ENCODE measurements at places on chromosomes 2 and 18.

DNA sequence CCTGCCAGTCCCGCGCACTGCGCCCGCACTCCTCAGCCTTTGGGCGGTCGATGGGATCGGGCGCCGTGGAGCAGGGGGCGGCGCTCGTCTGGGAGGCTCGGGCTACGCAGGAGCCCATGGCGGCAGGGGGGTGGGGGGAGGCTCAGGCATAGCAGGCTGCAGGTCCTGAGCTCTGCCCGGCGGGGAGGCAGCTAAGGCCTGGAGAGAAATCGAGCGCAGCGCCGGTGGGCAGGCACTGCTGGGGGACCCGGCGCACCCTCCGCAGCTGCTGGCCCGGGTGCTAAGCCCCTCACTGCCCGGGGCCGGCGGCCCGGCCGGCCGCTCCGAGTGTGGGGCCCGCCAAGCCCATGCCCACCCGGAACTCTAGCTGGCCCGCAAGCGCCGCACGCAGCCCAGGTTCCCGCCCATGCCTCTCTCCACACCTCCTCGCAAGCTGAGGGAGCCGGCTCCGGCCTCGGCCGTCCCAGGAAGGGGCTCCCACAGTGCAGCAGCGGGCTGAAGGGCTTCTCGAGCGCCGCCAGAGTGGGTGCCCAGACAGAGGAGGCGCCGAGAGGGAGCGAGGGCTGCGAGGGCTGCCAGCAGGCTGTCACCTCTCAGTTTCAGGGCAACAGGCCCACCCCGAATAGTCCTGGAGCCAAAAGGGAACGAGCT is 74.1 kb downstream of the PSMG2 start:
- DNase-seq = no peak

DNA sequence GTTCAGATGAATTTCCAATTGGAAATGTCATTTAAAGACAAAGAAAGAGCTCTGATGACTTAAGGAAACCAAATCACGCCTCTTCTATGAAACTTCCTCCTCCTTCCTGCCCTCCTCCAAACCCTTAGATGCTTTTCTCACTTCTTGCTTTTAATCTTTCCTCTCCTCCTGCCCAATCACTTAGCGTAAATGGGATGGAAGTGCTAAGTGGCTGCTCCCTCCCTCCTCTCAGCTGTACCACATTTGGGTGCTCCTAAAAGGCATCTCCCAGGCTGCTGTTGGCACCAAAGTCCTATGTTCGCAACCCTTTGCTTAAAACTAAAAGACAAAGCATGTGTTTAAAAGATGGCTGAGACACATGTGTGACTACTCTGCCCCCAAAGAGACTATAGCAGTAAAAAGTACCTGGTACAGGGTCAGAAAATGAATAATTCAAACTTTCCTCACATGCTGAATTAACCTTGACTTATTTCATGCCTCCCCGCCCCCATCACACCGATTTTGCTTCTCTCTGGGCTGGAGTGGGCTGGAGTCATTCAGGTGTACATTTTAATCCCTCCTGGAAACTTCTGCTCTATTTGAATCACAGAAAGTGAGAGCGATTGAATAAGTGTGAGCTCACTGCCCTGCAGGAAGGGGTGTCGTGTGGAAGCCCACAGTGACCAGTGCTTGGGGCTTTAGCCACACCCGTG is 59.2 kb upstream of the KLF7 start:
- no peak for DNase-seq

GRCh38 chr18:2171840-2172625 is 399.3 kb downstream of the METTL4 start:
- no peak for DNase-seq

- DNase-seq = no peak
Measured at GRCh38 chr2:160430001-160430344, 63.6 kb downstream of the RBMS1 start.

GRCh38 chr2:98822301-98823164 is 91.6 kb upstream of the MGAT4A start:
- DNase-seq = no peak
